ENCODE measurements at places on chromosomes 11 and 22.

DNA sequence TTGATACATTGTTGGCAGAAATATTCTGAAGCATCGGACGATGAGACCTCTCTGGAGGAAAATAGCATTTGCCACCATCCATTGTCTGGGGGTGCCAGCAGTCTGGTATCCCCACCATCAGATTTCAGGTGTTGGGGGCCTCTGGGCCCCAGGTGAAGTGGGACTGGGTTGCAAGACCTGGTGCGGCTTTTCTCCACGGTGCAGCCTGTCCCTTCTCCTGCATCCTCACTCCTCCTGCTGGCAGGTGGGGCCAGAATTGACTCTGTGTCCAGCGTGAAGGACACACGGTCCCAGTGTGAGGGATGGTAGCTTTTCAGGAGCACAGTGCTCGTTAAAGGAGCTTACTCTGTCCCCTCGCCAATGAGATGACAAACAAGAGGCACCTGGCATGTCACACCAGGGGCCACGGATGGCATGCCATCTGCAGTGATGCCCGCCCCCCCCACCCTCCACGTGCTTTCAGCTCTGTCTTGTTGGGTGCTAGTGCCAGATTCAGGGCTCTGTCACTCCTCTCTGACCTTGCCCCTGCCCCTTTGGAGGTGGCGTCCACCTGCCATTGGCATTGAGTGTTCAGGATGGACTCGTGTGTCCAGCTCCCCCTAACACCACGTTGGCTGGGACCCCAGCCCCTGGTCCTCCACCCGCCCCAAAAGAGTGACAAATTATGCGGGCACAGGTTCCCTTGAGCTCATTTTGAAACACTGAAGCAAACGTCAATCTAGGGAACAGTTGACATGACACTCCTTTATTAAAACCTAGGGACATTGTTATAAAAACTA is 62.4 kb downstream of the PARVG start:
- peak; percentile 72 for DNase-seq

- DNase-seq, result no peak
Measured at GRCh38 chr11:35337136-35337913, 82.0 kb downstream of the SLC1A2 start.

DNA sequence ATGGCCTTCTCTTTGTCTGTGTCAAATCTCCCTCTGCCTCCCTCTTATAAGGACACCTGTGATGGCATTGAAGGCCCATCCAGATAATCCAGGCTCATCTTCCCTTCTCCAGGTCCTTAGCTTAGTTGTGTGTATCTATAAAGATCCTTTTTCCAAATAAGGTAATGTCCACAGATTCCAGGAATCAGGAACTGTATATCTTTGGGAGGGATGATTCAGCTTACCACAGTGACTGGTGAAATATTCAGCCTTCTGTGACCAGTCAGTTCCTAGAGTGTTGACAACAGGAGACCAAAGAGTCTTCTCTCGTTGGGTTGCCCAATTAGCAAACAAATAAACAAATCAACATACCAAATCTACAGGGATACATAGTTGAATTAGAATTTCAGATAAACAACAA is 175.8 kb downstream of the MPPED1 start:
- no peak for DNase-seq

DNA sequence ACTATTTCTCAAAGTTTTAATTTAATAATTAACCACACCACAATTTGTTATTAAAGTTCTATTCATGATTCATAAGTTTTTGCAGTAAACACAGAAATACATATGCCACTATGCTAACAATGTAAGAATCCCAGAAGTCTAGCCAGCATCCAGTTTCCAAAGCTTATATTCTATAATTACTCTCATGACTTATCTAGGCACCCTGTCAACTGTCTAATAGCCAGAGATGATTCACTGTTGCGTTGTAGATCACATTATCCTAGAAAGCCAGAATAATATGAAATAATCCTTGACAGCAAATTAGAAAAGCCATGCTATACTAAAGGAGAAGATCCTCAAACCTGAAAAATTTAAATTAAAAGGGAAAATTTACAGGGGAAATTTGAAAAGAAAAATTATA is 141.0 kb downstream of the SOX6 start:
- no peak for DNase-seq

- no peak for DNase-seq
Measured at GRCh38 chr11:83007477-83007876, 64.2 kb downstream of the RAB30 start.

DNA sequence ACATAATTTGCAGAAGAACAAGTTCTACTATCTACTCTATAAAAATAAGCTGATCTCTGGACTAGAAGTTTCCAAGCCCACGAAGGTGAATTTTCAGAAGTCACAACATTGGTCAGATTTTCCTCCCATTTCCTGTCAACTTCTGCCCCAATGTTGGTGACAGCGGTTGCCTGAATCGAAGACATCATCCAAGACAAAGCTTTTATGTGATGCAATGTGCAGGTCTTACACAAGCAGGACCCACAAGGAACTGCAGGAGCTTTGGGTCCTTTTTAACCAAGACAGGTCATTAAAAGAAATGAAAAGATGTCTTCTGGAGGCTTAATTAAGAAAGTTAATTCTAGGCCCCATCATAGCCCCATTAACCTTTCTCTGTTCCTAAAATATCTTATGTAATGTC is 125.6 kb upstream of the BLID start:
- DNase-seq, result no peak

GRCh38 chr11:17076517-17077239 is 789 bp downstream of the RPS13 start:
- DNase-seq, result no peak

DNA sequence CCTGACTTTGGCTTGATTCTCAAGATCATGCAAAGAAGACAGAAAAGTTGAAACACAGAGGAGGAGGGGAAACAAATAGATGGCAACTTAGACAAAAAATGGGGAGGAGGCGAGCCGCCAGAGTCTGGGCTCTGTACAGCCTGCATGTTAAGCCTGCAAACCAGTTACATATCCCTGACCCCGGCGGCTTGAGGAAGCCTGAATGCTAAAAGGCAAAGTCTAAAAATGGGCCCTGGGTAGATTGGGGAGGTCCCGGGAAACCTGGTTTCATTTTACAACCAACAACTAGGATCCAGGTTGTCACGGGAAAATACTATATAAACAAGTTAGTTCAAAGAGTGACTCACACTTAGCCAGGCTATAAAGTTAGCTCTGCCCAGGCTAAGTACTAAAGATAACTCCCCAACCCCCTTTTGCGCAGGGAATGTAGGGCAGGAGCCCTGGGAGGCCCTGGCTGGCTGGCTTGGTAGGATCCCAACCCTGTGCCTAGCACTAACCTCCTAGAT is 18.8 kb upstream of the ZBTB16 start:
- no peak for DNase-seq

GRCh38 chr11:110571081-110571720 is 141.0 kb downstream of the ARHGAP20 start:
- DNase-seq, result no peak

DNA sequence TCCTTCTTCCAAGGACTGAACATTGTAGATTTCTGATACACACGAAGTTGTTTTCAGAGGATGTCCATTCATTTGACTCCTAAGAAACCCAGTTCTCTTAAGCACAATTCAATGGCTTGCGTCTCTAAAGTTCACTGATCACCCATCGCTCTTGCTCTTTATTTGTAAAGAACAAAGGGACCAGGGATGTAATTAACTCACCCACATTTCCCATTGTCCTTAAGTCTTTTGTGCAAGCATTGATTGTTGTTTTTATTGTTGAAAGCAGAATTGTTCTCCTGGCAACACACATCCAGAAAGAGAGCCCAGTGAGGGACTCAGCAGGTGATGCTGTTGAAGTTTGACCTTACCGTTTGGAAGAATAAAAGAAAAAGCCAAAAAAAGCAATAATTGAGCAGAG is 59.2 kb downstream of the SPON1 start:
- DNase-seq, result no peak

- no peak for DNase-seq
Measured at GRCh38 chr11:44176546-44177213, 81.2 kb downstream of the EXT2 start.

DNA sequence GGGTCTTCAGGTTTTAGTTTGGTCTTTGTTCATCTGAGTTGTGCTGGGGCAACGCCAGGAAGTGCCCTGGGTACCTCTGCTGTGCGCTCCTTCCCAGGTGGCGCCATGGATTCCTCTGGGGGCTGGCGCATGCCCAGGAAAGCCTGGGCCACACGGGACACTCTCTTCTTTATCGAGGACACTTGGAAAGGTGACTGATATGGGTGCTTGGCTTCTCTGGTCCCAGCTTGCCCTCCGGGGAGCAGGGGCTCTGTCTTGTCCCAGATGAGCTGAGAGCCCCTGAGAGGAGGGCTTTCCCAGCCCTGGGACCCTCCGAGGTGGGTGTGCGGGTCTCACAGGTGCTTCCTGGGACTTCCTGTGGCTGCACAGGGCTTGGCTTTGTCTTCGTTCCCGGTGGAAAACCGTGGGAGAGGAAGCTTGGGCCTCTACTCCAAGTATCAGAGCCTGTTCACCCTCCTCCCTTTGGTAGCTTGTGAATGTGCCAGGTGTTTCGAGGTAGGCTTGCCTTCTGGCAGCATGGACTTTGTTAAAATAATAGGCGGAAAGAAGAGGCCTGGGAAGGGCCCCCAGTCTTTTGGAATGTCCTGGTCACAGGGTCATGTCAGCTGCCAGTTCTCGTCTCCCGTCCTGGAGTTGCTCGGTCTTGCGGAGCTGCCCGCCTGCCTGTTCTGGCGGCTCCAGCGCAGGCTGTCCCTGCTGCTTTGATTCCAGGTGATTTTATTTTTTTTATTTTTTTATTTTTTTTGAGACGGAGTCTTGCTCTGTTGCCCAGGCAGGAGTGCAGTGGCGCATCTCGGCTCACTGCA is 10.1 kb upstream of the NEAT1 start:
- DNase-seq, result no peak

DNA sequence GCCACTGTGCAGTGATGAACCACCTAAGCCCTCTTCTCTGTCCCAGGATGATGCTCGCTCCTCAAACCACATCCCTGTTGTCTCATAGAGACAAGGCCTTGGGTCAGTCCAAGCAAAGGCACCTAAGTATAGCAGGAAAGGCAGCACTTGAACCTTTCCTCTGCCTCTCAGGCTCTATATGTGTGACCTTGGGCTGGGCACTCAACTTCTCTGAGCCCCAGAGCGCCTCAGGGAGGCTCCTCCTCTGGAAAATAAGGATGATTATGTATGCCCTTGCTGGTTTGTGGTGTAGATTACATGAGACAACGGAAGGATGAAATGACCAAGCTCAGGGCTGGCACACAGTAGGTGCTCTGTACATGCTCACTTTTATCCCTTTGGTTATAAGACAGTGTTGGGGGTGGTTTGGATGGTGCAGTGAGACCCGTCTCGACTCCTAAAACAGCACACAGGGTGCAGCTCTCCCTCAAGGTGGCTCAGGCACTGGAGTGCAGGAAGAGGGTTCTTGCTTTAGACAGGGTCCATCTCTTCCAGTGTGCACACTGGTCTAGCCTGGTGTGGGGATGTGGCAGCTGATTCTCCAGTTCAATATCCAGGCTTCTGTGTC is 40.2 kb upstream of the ACCSL start:
- DNase-seq, result peak; percentile 62

DNA sequence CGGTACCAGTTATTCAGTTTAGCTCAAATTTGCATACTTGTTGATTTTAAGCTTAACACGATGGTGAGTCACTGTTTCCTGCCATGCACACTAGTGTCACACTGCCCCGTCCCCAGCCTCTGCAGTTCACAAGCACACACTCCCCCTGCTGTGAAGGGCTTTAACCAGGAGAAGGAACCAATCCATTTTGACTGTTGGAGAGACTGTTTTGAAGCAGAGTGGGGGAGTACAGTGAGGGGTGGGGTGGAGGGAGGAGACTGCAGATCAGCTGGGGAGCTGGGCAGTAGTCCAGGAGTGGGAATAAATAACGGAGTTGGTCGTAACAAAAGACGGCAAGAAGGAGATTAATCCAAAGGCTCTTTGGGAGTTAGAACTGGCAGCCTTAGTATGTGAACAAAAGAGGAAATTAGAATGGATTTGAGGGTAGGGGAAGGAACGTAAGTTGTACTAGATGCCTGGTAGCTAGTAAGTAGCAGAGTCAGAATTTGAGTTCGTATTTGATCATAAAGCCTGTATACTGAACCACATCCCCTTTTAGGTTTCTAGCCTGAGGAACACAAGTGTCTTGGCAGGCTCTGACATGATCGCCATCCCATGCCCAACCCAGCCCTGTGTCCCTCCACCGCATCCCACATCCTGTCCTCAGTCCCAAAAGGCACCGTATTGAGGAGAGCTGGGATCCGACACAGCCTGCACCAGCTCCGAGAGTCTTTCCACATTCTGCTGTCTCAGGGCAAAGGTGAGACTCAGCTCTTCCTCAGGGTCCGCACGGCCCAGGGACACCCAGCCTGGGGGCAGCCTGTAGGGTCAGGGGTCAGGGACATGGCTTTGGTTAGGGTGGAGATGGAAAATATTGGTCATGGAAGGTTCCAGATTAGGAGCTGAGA is 862 bp downstream of the TPP1 start:
- DNase-seq, result no peak

DNA sequence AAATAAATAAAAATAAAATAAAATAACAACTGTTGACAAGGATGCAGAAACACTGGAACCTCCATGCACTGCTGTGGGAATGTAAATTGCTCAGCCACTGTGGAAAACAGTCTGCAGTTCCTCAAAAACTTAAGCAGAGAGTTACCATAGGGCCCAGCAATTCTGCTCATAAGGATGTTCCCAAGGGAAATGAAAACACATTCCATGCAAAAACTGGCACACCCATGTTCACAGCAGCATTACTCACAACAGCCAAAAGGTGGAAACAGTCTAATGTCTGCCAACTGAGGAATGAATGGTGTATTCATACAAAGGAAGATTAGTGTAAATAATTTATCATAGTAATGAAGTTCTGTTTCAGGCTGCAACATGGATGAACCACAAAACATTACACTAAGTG is 3.2 kb upstream of the KRTAP5-10 start:
- DNase-seq, result no peak

GRCh38 chr11:33942954-33943353 is 51.1 kb upstream of the LMO2 start:
- DNase-seq, result no peak

DNA sequence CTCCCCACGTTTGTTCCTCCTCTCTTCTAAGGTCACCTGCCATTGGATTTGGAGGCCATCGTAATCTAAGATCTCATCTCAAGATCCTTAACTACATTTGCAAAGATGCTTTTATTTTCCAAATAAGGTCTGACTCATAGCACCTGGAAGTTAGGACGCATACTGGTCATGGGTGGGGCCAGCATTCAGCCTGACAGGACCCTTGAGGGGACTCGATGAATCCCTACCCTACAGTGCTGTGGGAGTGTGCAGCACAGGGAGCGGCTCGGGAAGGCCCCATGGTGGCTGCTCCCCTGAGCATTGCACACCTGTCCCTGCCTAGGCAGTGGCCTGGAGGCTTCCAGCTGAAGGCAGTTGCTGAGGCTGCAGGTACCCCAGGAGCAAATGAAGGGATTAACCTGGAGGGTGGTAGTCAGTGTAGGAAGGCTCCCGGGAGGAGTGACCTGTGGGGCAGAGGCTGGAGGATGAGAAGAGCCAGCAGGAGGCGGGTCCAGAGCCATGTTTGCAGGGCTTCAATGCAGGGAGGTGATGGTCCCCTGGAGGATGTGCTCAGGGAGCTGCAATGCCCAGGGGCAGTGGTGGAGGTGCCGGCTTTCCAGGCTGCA is 362.2 kb downstream of the CTTN start:
- no peak for DNase-seq
